ENCODE measurements at places on chromosomes 1 and 21.

GRCh38 chr1:20983297-20983889, 193.3 kb downstream of the EIF4G3 start:
- DNase-seq = no peak

- DNase-seq = no peak
Observed at GRCh38 chr1:154459080-154459479, 42.9 kb upstream of the TDRD10 start.

DNA sequence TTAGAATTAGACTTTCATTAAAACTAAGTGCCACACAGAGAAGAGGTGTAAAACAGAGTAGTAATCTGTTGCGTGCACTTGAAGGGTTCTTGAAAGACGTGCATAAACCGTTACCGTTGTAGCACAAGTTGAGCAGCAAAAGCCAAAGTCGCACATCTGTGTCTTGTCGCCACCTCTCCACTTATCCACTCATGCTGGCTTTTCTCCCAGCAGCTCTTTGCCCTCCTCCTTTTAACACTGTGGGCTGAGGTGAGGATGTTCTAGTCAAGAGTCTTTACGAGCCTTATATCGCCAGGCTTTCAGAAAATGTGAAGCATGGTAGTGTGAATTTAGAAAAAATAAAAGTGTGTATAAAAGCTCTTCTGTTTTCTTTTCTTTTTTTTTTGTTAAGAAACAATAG, 48.0 kb downstream of the NR5A2 start:
- no peak for DNase-seq

GRCh38 chr1:60924964-60925798, 157.2 kb upstream of the NFIA start:
- no peak for DNase-seq

DNA sequence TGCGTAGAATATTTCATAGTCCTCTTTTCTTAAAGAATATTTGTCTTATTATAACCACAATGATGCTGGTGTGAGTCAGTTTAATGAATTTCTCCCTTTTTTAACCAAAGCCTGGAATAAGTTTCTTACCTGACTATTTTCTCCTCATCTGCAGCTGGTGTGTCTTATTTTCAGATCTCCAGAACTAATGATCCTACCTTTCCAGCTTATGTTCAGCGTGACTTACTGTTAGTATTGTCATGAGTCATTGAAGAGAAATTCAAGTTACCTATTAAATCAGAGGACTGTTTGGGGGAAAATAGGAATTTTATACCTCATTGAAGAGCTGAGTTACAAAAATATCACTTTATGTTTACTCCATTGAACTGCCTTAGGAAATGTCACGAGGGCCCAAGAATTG, 482.1 kb downstream of the RWDD3 start:
- DNase-seq = no peak

DNA sequence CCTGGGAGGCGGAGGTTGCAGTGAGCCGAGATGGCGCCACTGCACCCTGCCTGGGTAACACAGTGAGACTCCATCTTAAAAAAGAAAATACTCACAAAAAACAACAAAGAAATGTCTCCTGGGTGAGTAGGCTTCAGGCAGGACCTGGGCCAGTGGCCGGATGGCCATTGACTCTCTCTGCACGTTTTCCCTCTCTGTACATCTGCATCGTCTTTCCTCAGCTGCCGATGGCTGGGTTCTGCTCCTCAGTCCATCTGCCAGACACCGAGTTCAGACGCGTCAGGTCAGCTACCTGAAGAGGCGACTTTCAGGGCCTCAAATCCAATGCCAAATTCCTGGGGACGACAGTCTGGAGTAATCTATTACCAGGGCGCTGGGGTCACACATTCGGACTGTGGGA, 199.3 kb downstream of the CAMTA1 start:
- no peak for DNase-seq

DNA sequence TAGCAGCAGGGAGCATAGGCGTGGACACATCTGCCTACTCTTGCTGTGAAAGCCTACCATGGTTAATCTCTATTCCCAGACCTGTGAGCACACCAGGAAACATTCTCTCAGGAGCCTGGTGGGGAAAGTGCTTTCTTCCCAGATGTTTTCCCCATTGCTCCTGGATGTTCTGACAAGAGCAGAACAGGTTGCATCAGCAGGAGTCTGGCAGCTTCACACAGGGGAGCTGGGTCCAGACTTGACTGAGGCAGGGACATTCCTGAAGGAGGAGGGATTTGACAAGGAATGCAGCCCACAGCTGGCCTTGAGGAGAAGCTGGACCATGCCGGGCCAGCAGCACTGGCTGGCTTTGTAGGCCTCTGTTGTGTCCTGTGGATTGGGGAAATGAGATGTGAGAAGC, 21.0 kb upstream of the ARTN start:
- DNase-seq = no peak

GRCh38 chr1:40140211-40140973, 20.8 kb upstream of the RLF start:
- no peak for DNase-seq

- no peak for DNase-seq
Observed at GRCh38 chr1:109832945-109833344, 69.2 kb upstream of the EPS8L3 start.
